ENCODE measurements at places on chromosomes 3 and 15. TPM values are rescaled to one million over a fixed set of nuclear protein-coding genes. Genes with fewer than 3 reads are reported as not detected.

The FAM174B gene
- total RNA-seq, result 0.61 TPM

The GOLGA6D gene
- total RNA-seq, result not detected

The CLSTN2 gene
- total RNA-seq, result 0.53 TPM

The STX19 gene
- total RNA-seq, result not detected

The CCDC71 gene
- 47.6 TPM for total RNA-seq
